ENCODE measurements at places on chromosomes 3 and 15. TPM values are rescaled to one million over a fixed set of nuclear protein-coding genes. Genes with fewer than 3 reads are reported as not detected.

FBN1 gene
- total RNA-seq, result 6.8 TPM

CPB1 gene
- not detected for total RNA-seq

FETUB gene
- not detected for total RNA-seq

ATP13A5 gene
- not detected for total RNA-seq

CEP97 gene
- total RNA-seq, result 5.0 TPM

KPNA4 gene
- 37.2 TPM for total RNA-seq

LTF gene
- not detected for total RNA-seq

IRAK2 gene
- 21.8 TPM for total RNA-seq

ETV5 gene
- 24.5 TPM for total RNA-seq

PCSK6 gene
- total RNA-seq, result 12.0 TPM

MAPKBP1 gene
- total RNA-seq, result 3.7 TPM
